ENCODE measurements at places on chromosomes 1 and 21. TPM values are rescaled to one million over a fixed set of nuclear protein-coding genes. Genes with fewer than 3 reads are reported as not detected.

SPRR2A gene
- not detected for total RNA-seq

CYP4A11 gene
- total RNA-seq: not detected

CDC42SE1 gene
- 131 TPM for total RNA-seq

TPTE gene
- total RNA-seq: not detected

NCF2 gene
- 168 TPM for total RNA-seq

CD52 gene
- 437 TPM for total RNA-seq

C1orf87 gene
- total RNA-seq: 4.4 TPM

TCHHL1 gene
- total RNA-seq: not detected

RAB3B gene
- 1.2 TPM for total RNA-seq

NHLH1 gene
- total RNA-seq: 0.33 TPM

DNASE2B gene
- total RNA-seq: not detected

DNA sequence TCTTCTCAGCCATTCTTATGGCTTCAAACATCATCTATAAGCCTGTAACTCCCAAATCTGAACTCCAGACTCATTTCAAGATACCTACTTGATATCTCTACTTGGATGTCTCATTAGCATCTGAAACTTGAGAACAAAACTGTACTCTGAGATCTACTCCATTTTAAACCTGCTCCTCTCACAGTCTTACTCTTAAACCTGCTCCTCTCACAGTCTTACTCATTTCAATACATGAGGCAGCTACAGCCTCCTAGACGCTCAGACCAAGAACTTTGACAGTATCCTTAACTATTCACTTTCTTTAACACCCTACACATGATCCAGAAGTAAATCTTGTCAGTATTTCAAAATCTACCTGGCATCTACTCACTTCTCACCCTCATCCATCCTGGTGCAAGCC lies 54.3 kb downstream of the NBPF6 start:
- H3K4me3 ChIP-seq: no peak overlapping the region
- H3K27ac ChIP-seq: no peak overlapping the region
- no peaks in the 10 kb centered on the region for H3K27me3 ChIP-seq
- no peaks in the 10 kb centered on the region for H3K36me3 ChIP-seq

GRCh38 chr21:43697758-43698643 lies 20.9 kb upstream of the PDXK start:
- H3K4me1 ChIP-seq: peaks cover under 1% of the 10 kb centered on the region
- H3K4me3 ChIP-seq: no peak overlapping the region
- no peak overlapping the region for H3K27ac ChIP-seq
- peaks cover 18% of the 10 kb centered on the region for H3K36me3 ChIP-seq
- no peak for DNase-seq

- H3K36me3 ChIP-seq: no peaks in the 10 kb centered on the region
- no peak overlapping the region for H3K27ac ChIP-seq
- H3K4me1 ChIP-seq: peaks cover 15% of the 10 kb centered on the region
- no peak overlapping the region for H3K4me3 ChIP-seq
- DNase-seq: no peak
- no peaks in the 10 kb centered on the region for H3K27me3 ChIP-seq
These were observed 430.8 kb downstream of the PLPP3 start for GRCh38 chr1:56148326-56149193.

GRCh38 chr1:47827109-47827508 lies 170.1 kb downstream of the TRABD2B start:
- no peaks in the 10 kb centered on the region for H3K27me3 ChIP-seq
- H3K4me1 ChIP-seq: no peaks in the 10 kb centered on the region
- H3K27ac ChIP-seq: no peak overlapping the region
- no peaks in the 10 kb centered on the region for H3K36me3 ChIP-seq
- DNase-seq: no peak

GRCh38 chr21:36532769-36533467 lies 53.0 kb upstream of the CLDN14 start:
- H3K4me1 ChIP-seq: no peaks in the 10 kb centered on the region
- H3K36me3 ChIP-seq: no peaks in the 10 kb centered on the region
- H3K4me3 ChIP-seq: no peak overlapping the region
- no peak overlapping the region for H3K27ac ChIP-seq
- no peaks in the 10 kb centered on the region for H3K27me3 ChIP-seq

- no peaks in the 10 kb centered on the region for H3K36me3 ChIP-seq
- no peak for DNase-seq
- no peak overlapping the region for H3K27ac ChIP-seq
- H3K4me3 ChIP-seq: no peak overlapping the region
These were observed 10.5 kb upstream of the SPRR4 start for GRCh38 chr1:152959801-152960451.

DNA sequence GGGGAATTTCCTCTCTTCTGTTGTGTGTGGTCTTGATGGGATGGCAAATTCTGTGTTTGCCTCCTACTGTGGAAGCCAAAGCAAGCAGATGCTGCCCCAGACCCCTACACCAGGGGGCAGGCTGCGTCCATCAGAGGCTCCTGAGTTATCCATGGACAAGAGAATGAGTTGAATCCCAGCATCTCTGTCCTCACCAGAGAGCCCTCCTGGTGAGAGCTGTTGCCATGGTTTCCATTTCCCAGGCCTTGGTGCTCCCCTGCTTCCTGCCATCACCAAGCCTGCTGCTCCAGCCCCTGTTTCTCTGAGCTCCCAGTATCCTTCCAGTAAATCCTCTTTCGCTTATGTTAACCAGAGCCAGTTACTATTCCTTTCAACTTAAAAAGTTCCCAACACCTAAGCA lies 20.4 kb upstream of the GNG12 start:
- H3K4me1 ChIP-seq: peaks cover 12% of the 10 kb centered on the region
- DNase-seq: no peak
- no peaks in the 10 kb centered on the region for H3K36me3 ChIP-seq
- H3K27ac ChIP-seq: no peak overlapping the region
- H3K4me3 ChIP-seq: no peak overlapping the region
- H3K27me3 ChIP-seq: no peaks in the 10 kb centered on the region

DNA sequence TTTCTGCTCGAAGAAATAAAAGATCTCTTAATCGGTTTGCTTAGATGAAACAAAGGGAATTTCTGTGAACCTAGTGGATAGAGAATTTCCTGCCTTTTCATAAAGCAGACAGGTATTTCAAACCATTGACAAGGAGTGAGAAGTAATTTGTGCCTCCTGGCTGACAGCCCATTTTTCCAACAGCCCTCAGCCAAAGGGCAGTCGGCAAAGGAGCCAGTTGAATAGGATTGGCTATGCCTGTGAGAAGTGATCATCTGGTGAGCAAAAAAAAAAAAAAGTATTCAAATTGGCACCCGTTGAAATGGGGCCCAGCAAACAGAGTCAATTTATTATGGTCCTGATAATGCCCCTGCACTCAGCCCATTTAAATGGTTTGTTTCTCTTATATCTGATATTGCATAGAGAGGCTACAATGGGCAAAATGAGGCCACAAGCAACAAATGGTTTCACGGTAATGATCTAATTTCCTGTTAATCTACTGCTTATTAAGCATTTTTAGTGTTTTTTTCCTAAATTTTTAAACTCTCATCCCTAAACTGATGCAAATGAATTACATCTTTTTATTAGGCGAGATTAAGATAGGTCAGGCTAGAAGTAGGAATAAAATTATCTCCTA lies 477.5 kb downstream of the NUF2 start:
- no peaks in the 10 kb centered on the region for H3K4me1 ChIP-seq
- H3K4me3 ChIP-seq: no peak overlapping the region
- no peaks in the 10 kb centered on the region for H3K27me3 ChIP-seq
- H3K36me3 ChIP-seq: no peaks in the 10 kb centered on the region
- DNase-seq: no peak

GRCh38 chr1:55650444-55650843 lies 435.3 kb upstream of the USP24 start:
- H3K27me3 ChIP-seq: no peaks in the 10 kb centered on the region
- no peaks in the 10 kb centered on the region for H3K4me1 ChIP-seq
- H3K4me3 ChIP-seq: no peak overlapping the region

- H3K4me3 ChIP-seq: no peak overlapping the region
- H3K4me1 ChIP-seq: no peaks in the 10 kb centered on the region
- no peak for DNase-seq
- H3K27me3 ChIP-seq: no peaks in the 10 kb centered on the region
- H3K27ac ChIP-seq: no peak overlapping the region
- no peaks in the 10 kb centered on the region for H3K36me3 ChIP-seq
These were observed 78.8 kb upstream of the NR5A2 start for GRCh38 chr1:199948587-199949280.

- no peak overlapping the region for H3K27ac ChIP-seq
- no peak overlapping the region for H3K4me3 ChIP-seq
- no peaks in the 10 kb centered on the region for H3K27me3 ChIP-seq
- DNase-seq: no peak
- H3K36me3 ChIP-seq: no peaks in the 10 kb centered on the region
These were observed 1117.5 kb downstream of the NCAM2 start for GRCh38 chr21:22115746-22116145.

- H3K36me3 ChIP-seq: peaks cover 67% of the 10 kb centered on the region
- no peak overlapping the region for H3K4me3 ChIP-seq
- H3K4me1 ChIP-seq: no peaks in the 10 kb centered on the region
- H3K27me3 ChIP-seq: no peaks in the 10 kb centered on the region
- no peak overlapping the region for H3K27ac ChIP-seq
These were observed 11.2 kb upstream of the DPH2 start for GRCh38 chr1:43958351-43959255.

GRCh38 chr1:162131400-162132321 lies 62.2 kb downstream of the NOS1AP start:
- H3K4me3 ChIP-seq: no peak overlapping the region
- H3K36me3 ChIP-seq: no peaks in the 10 kb centered on the region
- DNase-seq: no peak

GRCh38 chr21:39003982-39004633 lies 179.1 kb downstream of the PSMG1 start:
- H3K36me3 ChIP-seq: no peaks in the 10 kb centered on the region
- DNase-seq: peak; percentile 73
- H3K27me3 ChIP-seq: no peaks in the 10 kb centered on the region
- H3K4me3 ChIP-seq: no peak overlapping the region
- peak overlapping the region; percentile 77 for H3K27ac ChIP-seq

- H3K27ac ChIP-seq: no peak overlapping the region
- DNase-seq: no peak
- no peak overlapping the region for H3K4me3 ChIP-seq
- H3K27me3 ChIP-seq: no peaks in the 10 kb centered on the region
- no peaks in the 10 kb centered on the region for H3K4me1 ChIP-seq
These were observed 211.2 kb upstream of the PTBP2 start for GRCh38 chr1:96510391-96510790.

DNA sequence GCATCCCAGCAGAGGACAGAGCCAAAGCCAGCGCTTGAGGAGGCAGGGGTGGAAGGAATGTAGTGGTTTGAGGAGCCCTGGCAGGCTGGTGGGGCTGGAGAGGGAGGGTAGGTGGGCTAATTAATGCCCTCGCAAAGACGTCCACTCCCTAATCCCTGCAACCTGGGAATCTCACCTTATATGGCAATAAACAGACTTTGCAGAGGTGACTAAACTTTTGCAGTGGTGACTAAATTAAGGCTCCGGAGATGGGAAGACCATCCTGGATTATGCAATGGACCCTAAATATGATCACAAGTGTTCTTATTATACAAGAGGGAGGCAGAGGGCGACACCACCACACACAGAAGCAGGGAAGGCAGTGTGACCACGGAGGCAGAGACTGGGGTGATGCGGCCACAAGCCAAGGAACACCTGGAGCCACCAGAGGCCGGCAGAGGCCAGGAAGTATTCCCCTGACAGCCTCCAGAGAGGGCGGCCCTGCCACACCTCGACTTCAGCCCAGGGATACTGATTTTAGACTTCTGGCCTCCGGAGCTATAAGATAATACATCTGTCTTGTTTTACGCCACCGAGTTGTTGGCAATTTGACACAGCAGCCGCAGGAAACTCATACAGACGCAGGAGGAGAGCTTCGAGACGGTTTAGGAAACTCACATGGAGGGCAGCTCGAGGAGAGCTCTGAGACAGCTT lies 23.1 kb upstream of the NPPB start:
- no peaks in the 10 kb centered on the region for H3K36me3 ChIP-seq
- no peak for DNase-seq
- no peaks in the 10 kb centered on the region for H3K27me3 ChIP-seq
- H3K27ac ChIP-seq: peak overlapping the region; percentile 7
- peaks cover 12% of the 10 kb centered on the region for H3K4me1 ChIP-seq

DNA sequence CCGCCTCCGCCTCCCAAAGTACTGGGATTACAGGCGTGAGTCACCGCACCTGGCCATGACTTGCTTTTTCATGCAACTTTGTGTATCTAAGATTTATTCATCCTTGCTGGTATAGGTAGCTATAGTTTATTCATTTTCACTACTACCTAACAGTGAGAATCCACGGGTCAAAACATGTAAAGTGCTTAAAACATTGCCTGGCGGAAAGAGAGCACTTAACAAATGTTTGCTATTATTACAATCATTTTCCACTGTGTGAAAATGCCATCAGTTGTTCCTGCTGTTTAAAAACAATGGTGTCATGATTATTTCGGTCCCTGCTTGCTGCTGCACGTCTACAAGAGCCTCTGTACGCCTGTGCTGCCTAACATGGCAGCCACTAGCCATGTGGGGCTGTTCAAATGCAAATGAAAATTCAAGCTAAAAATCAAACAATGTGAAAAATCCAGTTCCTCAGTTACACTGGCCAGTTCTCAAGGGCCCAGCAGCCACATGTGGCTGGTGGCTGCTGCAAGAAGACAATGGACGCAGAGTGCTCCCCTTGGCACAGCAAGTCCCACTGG lies 65.1 kb downstream of the CLSTN1 start:
- H3K4me1 ChIP-seq: no peaks in the 10 kb centered on the region
- H3K27me3 ChIP-seq: no peaks in the 10 kb centered on the region
- no peaks in the 10 kb centered on the region for H3K36me3 ChIP-seq
- H3K27ac ChIP-seq: no peak overlapping the region

GRCh38 chr1:39380036-39380435 lies 111.4 kb upstream of the BMP8A start:
- H3K36me3 ChIP-seq: peaks cover 59% of the 10 kb centered on the region
- DNase-seq: no peak
- no peaks in the 10 kb centered on the region for H3K27me3 ChIP-seq
- H3K4me3 ChIP-seq: no peak overlapping the region
- no peaks in the 10 kb centered on the region for H3K4me1 ChIP-seq
- no peak overlapping the region for H3K27ac ChIP-seq

DNA sequence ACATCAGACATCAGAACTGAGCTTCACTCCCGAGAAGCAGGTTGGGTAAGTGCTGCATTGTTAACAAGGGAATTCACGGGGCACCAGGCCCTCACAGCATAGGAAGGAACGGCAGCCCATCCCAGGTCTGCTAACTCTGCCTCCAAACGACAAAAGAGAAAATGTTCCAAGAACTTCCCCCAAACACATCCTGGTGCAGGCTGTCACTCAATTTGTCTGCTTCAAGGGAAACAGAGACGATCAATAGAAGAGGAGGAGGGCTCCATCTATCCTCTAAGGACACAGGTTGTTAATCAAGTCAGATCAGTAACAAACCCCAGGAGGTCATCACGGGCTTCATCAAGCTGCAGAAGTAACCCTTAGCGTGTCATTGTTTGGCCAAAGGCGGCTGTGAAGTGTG lies 3.5 kb upstream of the TSPEAR start:
- no peaks in the 10 kb centered on the region for H3K36me3 ChIP-seq
- no peak overlapping the region for H3K4me3 ChIP-seq
- no peak overlapping the region for H3K27ac ChIP-seq
- H3K27me3 ChIP-seq: peaks cover 32% of the 10 kb centered on the region
- no peak for DNase-seq

GRCh38 chr1:1058921-1059493 lies 15.1 kb downstream of the RNF223 start:
- no peak overlapping the region for H3K27ac ChIP-seq
- peaks cover 16% of the 10 kb centered on the region for H3K36me3 ChIP-seq
- H3K4me1 ChIP-seq: peaks cover 29% of the 10 kb centered on the region
- DNase-seq: no peak
- peak overlapping the region; percentile 59 for H3K4me3 ChIP-seq
- H3K27me3 ChIP-seq: peaks cover 33% of the 10 kb centered on the region

GRCh38 chr1:35573198-35574124 lies at the start of gene TFAP2E:
TFAP2E (plus strand) TSS chr1:35573314; CDS start chr1:35573578, 264 bp downstream.
- peaks cover 14% of the 10 kb centered on the region for H3K4me1 ChIP-seq
- H3K36me3 ChIP-seq: no peaks in the 10 kb centered on the region
- no peaks in the 10 kb centered on the region for H3K27me3 ChIP-seq
- peak within 1 kb of the TSS; percentile 61 for H3K4me3 ChIP-seq

GRCh38 chr1:5273280-5274003 lies 619.0 kb downstream of the AJAP1 start:
- no peak overlapping the region for H3K4me3 ChIP-seq
- H3K27ac ChIP-seq: no peak overlapping the region
- no peaks in the 10 kb centered on the region for H3K27me3 ChIP-seq
- no peaks in the 10 kb centered on the region for H3K36me3 ChIP-seq
